ENCODE measurements at places on chromosomes 5 and 9.
A peak's percentile ranks its signal among the peaks of the same experiment; 100 is the strongest.

GRCh38 chr9:110538647-110539041 is 40.9 kb downstream of the SVEP1 start:
- no peak for DNase-seq

DNA sequence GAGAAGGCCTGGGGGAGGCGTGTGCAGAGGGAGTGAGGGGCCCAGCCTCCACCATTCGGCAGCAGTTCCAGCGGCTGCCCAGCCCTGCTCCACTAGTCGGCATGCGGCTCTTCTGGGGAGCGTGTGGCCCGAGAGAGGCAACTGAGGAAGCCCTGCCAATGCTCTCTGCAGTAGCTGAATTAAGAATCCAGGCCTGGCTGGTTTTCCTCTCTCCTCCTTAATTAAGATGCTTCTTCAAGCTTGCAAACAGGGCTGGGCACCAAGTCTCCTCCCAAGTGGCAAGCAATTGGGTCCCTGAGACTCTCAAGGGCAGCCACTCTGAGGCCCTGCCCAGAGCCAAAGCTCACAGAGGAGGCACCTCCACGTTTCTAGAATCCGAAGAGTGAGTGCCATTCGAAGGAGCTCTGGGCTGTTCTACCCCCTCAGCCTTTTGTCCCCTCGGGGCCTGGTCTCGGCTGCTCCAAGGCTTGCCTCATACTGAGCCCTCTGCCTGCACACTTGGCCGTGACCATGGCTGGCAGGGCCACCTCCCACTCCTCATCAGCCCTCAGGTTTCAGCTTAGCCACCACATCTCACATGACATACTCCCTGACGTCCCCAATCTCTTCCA is 75.4 kb upstream of the LRRTM2 start:
- no peak for DNase-seq

DNA sequence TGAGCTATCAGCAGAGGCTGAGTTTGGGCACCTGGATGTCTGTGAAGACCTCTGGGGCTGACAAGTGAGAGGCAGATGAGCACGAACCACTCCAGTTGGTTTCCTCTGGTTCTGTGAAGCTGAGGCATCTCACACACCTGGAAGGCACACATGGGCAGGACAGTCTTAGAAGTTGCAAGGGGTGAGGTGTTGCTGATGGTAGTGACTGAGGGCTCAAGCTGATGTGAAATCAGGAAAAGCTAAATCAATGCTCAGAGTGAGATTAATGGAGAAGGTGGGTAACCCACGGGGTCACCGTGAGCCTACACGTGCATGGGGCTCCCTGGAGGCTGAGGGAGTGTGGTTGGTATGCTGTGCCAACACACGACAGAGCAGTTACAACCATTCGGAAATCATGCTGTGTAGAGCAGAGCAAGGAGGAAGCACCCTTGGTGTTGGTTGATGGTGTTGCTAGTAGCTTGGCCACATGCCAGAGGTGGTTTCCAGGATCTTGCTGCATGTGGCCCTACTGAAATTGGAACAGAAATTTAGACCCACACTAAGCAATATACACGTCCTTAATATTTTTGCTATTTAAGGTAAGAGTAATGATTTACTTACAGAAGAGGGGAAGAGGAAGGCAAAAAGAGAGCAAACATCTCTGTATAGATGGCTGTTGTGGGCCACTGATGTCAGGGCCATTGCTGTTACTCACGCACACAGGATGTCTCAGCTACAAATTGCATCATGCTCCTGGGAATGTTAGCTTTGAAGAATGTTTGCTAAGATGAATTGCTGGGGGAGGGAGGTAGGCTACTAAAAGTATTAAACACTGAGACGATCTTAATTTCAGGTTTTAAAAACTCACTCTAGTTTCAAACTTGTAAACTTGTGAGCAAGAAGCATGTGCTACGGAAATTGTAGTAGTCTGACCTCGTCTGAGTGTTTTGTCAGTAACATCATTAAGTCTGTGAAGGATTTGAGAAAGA is 170.5 kb downstream of the ARHGEF28 start:
- peak; percentile 65 for DNase-seq

DNA sequence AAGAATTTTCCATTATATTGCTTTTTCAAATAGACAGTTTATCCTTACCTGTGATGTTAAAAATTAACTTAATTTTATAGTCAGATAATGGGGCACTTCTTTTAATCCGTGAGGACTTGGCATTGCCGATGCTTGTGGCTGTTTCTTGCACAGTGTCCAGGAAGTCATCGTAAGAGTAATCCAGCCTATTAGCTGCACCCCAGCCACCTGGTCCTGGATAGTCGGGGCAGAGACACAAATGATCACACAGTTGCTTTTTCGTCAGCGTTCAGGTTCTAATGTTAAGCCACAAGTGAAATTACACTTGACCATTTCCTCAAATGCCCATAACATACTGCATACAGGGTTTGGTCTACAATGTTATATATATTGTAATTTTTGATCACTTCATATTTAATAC is 107.4 kb downstream of the SVEP1 start:
- no peak for DNase-seq

DNA sequence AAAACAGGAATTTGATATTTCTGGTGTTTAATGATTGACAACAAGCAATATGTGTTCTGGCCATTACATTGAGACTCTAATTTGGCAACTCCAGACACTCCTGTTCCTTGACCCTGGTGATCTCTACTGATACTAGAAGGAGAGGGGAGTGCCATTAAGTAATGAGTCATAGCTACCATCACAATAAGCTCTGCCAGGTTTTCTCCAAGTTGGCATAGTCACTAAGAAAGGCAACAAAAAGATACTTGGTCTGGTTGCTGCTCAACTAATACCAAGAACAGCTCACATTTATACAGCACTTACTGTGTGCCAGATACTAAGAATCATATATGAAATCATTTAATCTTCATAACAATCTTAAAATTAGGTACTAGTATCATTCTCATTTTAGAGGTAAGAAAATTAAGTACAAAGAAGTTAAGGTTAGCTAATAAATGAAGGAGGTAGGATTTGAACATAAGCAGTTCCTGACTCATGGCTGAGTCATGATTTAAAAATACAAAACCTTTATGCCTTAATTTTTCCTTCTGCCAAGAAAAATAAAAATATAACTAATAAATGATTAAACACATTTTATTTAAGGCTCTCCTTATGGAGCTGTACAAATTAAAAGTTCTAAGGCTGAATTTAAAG is 19.9 kb upstream of the PRXL2C start:
- DNase-seq = no peak

DNA sequence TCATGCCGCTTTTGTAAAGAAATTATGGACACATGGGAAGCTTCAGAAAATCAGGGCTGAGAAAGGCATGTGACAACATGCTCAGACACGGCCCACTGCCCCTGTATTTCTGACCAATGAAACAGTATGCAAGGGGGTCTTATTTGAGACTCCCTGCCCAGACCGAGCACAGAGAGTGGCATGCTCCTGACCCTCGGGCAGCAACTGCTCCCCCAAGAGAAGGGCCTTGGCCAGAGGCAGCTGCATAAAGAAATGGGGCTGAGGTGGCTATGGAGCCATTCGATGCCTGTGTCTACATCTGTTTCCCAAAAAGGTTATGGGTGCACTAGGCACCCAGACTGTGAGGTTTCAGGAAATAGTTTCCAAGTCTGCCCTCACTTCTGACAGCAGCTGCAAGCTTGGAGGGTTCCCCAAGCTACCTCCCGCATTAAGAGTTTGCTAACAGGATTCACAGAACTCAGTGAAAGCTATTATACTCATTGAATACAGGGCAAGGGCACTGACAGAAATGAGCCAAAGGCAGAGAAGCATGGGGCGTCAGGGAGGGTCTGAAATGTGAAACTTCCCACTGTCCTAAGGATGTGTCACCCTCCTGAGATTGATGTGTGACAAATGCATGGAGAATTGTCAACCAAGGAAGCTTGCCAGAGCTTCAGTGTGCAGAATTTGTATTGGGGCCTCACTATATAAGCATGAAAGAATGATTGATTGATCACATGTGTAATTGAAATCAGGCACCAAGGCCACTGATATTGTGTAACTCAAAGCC is 94.3 kb downstream of the DAP start:
- no peak for DNase-seq

- no peak for DNase-seq
These were observed 416.4 kb downstream of the EFNA5 start for GRCh38 chr5:107254214-107254901.

GRCh38 chr5:10209004-10209403 is 40.7 kb downstream of the ATPSCKMT start:
- no peak for DNase-seq

- no peak for DNase-seq
These were observed 34.7 kb upstream of the MYO10 start for GRCh38 chr5:16970826-16971225.

DNA sequence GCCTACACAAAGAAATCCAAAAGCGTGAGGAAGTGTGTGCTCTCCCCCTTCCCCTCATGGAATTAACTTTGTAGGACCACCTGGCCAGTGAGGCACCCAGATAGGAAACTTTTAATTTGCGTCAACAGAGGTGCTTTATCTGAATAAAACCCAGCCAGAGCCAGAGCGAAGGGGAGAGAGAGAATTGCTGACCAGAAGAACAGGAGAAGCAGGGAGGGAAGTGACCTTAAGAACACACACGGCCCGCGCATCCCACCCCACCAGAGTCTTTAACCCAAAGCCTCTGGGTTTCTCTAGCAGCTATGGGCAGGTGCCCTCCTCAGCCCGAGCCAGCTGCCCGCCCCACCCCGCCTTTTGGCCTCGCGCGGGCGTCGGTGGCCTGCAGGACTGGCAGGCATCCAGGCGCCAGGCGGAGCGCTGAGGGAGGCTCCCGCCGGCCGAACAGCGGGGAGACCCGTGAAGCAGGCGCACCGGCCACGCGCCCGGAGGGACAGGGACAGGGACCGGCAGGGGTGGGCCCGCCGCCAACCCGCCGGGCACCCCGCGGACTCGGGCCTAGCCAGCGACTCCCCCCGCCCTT is 580 bp downstream of the ERAP1 start:
- DNase-seq = peak; percentile 33

DNA sequence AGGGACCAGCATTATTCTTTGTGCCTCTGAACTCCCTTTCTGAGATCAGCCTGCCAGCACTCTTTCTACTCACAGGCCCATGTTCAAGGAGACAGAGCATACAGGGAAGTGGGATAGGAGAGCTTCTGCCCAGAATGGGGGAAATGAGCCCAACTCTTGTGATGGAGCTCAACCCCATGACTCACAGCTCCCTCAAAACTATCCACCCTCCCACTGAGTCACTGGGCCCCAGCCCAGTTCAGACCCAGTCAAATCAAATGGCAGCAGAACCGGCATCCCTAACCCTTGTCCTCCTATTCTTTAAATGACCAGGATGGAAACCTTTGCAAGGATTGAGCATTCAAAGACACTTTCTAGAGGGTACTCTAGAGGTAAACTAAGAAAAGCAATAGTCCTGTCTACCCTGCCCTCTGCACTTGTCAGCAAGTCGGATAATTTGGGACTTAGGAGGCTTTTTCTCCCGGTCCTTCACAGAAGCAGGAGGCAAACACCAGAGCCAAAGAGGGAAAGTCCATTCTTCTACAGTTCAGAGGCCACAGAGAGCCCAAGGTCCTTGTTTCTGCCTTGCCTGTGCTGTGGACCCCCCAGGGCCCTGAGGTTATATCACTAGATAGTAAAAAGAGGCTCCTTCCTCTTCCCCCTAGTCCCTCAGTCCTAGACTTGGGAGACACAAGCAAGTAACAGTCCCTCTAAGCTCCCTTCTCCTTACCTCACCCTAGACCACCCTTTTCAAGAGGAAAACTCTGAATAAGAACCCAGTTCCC is 3.2 kb downstream of the ATOSB start:
- DNase-seq = no peak

- no peak for DNase-seq
These were observed 1.8 kb downstream of the KLF4 start for GRCh38 chr9:107487521-107488374.

DNA sequence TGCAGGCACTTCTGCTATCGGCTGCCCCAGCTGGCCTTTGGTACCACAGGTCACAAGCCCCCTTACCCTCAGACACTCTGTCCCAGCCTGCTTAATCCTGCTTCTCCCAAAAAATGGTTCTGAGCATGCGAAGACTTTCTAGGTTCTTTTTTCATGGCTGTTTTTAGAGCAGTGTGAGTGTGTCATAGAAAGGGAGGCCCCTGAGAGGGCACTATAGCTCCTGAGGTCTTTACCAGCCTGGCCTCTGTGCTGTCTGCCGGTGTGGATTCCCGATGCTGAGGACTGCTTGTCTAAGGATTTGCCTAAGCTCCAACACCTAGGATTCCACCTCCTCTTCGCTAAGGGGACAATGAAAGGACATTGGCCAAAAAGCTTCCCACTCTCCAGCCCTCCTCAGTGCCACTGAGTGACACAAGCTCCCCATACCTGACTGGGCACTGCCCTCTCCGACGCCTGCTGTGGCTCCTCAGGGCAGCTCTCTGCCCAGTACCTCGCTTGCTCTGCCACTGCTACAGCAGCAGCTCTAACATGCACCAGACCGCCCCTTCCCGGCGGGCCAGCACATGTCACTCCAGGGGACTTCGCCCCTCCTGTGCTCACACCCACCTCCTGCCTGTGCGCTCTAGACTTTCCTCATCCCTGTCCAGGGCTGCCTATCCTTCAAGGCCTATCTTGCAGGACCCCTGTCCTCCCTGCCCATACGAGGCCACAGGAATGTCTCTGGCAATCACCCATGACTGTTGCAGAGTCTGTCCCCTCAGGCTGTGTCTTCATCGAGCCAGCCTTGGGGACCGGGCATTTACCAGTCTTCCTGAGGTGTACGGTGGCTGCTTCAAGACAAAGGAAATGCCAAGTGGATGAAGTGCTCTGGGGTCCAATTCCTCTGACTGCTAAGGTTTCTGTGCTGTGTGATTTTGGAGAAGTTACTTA is 21.0 kb downstream of the MACROH2A1 start:
- DNase-seq = peak; percentile 25

- DNase-seq = no peak
These were observed 33.5 kb upstream of the LRRC14B start for GRCh38 chr5:157801-158200.

DNA sequence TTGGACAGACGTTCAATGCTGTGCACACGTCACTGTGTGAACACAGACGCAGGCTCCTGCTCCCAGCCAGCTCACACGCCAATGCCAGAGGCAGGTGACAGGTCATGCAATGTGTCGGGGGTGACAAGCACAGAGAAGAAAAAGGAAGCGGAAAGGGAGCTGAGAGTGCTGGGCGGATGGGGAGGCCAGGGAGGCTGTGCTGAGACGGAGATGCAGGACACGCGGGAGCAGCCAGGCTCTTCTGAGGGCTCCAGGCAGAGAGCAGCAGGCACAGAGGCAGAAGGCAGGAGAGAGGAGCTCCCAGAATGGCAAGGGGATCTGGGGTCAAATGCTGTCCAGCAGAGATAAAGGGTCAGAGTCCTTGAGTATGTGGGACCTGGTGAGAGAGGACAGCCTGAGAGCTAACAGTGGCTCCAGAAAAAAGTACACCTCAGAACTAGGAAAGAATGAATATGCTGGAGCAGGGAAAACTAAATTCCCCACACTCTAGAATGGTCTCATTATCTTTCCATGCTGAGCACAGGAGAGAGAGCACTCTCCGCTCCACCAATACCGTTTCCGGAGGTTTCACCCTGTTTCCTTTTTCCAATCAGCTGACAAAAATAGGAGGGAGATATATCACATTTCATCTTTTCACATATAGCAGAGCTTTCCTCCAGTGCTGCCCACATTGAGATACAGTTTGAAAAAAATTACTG is 32.8 kb upstream of the NSMF start:
- no peak for DNase-seq

- no peak for DNase-seq
These were observed 116.1 kb downstream of the KDM4C start for GRCh38 chr9:6873857-6874256.
